ENCODE measurements at places on chromosomes 5 and 9.

GRCh38 chr5:111929867-111930266 lies 172.9 kb upstream of the NREP start:
- no peak for DNase-seq

DNA sequence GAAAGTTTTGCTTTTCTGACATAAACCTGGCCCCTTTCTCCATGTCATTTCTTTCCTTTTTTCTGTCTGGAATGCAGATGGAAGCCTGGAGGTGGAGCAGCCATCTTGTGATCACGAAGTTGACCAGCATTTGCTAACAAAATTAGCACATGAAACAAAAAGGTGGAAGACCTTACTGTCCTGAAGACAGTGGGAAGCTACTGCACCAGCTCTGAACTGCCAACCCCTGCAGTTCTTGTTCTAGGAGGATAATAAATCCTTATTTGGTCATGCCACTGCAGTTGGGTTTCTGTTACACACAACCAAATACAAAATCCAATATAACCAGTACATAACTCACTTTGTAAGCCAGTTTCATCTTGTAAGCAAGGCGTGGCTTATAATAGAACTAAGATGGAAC lies 249.4 kb upstream of the TBCA start:
- no peak for DNase-seq

DNA sequence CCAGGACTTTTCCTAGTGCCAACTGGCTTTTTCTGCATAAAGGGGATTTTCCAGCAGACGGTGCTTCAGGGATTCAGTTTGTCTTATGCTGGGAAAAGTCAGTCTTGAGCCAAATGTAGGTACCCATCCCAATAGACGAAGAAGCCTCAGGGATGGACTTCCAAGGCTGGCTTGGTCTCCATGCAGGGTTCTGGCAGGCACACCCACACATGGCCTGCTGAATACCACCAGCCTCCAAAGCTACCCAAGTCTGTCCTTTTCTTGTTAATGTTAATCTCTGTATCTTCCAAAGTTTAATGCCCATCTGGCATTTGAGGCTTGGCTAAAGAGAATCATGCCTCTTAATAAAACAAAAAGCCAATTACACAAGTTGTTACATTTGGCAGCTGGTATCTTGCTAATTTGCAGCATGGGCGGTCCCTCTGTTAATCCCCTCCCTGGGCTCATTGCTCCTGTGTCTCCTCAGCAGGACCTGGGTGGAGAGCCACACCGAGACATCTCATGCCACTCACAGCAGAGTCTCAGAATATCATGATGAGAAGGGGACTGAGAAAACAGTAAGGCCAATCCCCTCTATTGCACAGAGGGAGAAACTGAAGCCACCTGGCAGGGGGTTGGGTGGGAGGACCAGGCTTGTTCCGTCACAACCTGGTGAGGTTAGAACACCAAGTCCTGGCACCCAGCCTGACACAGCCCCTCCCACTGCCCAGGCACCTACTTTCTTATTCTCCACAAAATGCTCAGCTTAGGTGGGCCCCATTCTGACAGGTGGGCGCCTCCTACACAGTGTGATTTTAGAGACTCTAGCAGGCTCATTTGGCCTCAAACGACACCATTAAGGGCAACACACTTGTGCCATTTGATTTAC lies 243.2 kb downstream of the FSTL4 start:
- DNase-seq = no peak

- DNase-seq = no peak
These were observed 61.0 kb downstream of the RALGPS1 start for GRCh38 chr9:126975327-126976220.

All from CD8-positive, alpha-beta T cell (primary cell).